CD4-positive, alpha-beta T cell treated with Interleukin-15 for 1 hour (primary cell): ENCODE measurements at places on chromosomes 13 and 19.

- no peak for DNase-seq
These were observed 571.6 kb downstream of the TBC1D4 start for GRCh38 chr13:74910415-74910814.

DNA sequence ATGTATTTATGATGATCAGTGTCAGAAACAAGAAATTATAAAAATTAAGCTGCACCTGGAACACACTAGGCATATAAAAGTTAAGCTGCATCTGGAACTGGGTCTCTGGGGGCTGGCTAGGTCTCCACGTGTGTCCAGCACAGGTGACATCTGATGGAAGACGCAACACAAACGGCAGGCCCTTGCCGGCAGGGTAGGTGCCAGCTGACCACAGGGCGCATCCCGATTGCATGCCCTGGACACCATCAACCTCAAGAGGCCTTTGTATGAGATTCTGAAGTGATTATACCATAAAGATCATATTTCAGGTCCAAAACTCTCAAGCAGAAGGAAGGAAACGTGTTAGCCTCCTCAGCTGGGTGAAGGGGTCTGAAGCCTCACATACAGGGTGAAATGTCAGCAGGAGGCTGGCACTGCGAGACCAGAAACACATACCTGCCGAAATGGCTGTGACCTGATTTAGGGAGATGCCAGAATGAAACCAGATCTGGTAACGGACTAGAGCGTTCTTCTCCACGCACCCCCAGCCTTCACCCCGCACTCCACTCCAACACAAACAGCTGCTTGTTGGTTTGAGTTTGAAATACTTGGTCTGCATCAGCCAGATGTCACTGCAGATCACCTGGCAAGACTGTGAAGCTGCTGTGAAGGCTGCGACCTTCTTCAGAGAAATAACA lies 37.3 kb downstream of the COL4A1 start:
- DNase-seq, result no peak

GRCh38 chr13:52707375-52707774 lies 32.2 kb downstream of the CNMD start:
- DNase-seq, result no peak

DNA sequence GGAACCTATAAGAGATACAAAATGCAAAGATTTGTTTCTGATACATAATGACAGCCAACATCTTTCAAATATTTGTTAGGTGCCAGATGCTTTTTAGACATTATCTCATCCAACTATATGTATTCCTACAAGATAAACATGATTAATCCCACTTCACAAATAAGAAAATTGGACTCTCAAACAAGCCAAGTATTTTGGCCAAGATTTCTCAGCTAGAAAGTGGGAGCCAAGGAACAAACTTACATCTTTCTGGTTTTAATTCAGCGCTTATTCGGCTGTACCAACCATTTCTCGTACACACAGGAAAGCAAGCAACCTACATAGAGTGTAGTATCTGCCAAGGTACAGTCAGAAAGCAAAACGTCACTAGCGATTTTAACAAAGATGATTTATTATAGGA lies 85.7 kb upstream of the SERP2 start:
- no peak for DNase-seq

GRCh38 chr19:27851543-27852060 lies 1361.3 kb downstream of the UQCRFS1 start:
- DNase-seq, result no peak

DNA sequence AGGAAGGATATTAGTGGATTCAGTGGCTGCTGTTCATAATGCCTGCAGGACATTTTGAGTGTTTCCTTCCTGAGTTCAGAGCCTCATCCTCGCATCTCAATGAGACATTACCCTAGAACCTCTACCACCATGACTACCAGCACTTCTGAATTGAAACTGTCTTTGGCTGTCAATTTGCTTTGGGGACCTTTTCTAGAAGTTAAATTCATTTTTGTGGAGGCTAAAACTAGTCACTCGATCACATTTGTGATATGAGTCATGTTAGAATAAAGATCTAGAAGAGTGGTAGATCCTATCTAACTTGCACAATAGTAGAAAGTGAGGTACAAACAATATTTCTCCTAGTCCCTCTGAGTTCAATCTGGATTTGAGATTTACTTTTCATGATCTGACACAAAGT lies 124.9 kb downstream of the KCNRG start:
- no peak for DNase-seq

DNA sequence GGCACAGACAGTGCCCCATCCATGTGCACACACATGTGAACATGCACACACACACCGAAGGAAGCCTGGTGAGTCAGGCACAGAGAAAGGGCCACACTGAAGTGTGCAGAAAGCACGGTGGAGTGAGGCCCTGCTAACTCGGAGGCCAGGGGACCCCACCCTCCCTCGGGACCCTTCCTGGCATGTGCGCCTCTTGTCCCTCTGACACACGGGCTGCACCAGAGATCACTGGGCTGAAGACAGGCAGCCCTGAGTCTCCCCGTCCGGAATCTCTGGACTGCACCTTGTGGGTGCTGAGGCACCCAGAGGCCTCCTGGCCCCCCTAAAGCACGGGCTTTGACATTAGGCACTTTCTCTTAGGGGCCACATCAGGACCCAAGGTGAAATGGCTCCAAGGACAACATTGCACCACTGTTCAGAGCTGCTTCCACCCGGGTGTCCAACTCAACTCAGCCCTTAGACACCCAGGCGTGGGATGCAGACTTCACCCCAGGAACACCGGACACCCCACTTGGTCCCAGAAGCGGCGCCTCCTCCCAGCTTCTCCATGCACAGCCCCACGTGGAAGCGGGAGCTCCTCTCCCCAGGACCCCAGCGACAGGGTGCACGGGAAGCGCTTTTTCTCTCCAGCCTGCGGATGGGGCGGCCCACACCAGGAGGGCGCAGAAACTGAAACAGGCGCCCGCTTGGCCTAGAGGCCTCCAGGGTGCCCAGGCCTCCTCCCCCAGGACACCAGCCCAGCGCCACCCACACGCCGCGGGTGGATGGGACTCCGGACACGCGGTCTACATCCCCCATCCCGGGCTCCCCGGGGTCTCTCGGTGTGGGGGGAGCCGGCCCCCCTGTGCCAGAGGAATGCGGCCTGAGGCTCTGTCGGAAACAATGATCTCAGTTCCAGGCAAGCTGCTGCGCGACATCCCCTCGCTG lies 90.2 kb downstream of the SPACA7 start:
- DNase-seq, result no peak

DNA sequence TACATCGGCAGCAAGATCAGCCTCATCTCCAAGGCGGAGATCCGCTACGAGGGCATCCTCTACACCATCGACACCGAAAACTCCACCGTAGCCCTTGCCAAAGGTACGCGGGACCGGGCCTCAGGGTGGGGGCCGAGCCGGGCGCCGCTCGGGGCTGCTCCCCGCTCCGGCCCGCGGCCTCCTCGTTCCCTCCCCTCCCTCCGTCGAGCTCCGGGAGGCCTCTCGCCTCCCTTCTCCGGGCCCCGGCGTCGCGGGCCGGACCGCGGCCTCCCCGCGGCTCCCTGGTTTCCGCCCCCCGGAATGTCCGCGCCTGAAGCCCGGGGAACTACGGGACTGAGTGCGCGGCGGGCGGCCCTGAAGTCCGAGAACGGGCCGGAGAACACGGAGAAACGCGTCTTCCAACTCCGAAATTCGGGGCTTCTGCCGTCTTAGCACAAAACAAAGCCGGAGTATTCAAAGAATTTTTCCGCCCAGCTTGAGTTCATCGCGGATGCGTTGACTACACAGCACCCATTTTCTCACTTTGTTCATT lies 423 bp downstream of the LSM14A start:
- no peak for DNase-seq

GRCh38 chr19:28705008-28705407 lies 507.9 kb downstream of the UQCRFS1 start:
- DNase-seq, result no peak

- DNase-seq, result no peak
These were observed 66.0 kb upstream of the TNFRSF19 start for GRCh38 chr13:23504180-23504579.

- no peak for DNase-seq
These were observed 199.4 kb downstream of the USP12 start for GRCh38 chr13:26971990-26972887.

GRCh38 chr19:37989855-37990254 lies 82.8 kb downstream of the SIPA1L3 start:
- no peak for DNase-seq

GRCh38 chr13:40047322-40047771 lies 391.9 kb downstream of the COG6 start:
- DNase-seq, result no peak

GRCh38 chr19:42248270-42249148 lies 6.1 kb upstream of the GSK3A start:
- DNase-seq, result peak; percentile 23

DNA sequence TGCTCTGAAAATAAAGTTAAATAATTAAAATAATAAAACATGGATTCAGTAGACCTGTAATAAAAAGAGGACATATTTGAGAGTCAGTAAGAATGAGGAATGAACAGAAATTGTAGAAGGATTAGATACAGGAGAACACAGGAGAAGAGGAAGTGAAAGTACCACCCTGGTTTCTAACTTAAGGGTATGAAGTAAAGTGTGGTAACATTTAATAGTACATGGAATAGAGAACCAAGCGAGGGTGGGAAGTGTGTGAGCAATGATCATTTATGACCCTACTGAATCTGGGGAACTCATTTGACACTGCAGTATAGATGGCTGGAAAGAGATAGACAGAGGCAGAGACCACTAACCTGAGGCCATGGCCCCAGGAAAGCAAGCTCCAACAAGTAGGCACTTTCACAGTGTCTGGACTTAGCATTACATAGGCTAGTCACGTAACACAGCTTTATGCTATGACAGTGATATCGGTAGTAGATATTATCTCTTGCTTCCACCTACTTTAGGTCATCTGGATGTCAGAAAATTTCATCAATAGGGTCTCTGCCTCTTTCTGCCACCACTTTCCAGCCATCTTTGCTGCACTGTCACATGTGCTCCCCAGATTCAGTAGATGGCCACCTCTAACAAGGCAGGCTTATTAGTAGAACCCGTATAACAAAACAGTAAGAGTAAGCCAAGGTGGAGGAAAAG lies 633.9 kb upstream of the MIR17HG start:
- no peak for DNase-seq

- no peak for DNase-seq
These were observed 22.5 kb downstream of the SAFB start for GRCh38 chr19:5645409-5645808.

- no peak for DNase-seq
These were observed 2.7 kb upstream of the IRGC start for GRCh38 chr19:43713208-43713607.

- no peak for DNase-seq
These were observed 1359.6 kb upstream of the ATXN8OS start for GRCh38 chr13:68748038-68748437.

DNA sequence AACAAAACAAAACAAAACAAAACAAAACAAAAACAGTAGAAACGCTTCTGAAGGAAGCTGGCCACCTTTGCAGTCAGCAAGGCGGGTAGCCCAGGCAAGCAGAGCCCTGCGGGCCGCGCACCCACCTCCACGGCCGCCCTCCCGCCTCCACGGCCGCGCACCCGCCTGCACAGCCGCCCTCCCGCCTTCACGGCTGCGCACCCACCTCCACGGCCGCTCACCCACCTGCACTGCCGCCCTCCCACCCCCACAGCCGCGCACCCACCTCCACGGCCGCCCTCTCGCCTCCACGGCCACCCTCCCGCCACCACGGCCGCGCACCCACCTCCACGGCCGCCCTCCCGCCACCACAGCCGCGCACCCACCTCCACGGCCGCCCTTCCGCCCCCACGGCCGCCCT lies 9.0 kb upstream of the TIMM13 start:
- DNase-seq, result no peak

- DNase-seq, result no peak
These were observed 331.3 kb downstream of the KLF5 start for GRCh38 chr13:73390100-73390499.

- no peak for DNase-seq
These were observed 11.8 kb downstream of the ANO8 start for GRCh38 chr19:17322854-17323253.

DNA sequence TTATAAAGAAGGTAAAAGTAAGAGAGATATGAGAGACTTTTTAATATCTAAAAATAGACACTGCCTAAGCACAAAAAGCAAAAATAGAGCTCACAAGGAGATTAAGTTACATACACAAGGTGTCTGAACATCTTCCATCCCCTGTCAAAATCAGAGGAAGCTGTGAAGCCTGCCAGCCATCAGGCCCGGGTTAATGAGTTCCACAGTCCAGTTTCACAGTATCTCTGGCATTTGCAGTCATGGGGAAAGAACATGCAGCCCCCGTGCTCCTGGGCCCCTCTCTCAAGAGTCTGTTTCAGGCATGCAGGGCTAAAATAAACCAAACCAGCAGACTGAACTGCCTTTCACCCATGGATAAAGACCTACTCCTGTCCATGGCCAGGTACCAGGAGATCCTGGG lies 79.2 kb downstream of the TBC1D4 start:
- no peak for DNase-seq

- DNase-seq, result no peak
These were observed 24.6 kb downstream of the FLT1 start for GRCh38 chr13:28470296-28470695.

DNA sequence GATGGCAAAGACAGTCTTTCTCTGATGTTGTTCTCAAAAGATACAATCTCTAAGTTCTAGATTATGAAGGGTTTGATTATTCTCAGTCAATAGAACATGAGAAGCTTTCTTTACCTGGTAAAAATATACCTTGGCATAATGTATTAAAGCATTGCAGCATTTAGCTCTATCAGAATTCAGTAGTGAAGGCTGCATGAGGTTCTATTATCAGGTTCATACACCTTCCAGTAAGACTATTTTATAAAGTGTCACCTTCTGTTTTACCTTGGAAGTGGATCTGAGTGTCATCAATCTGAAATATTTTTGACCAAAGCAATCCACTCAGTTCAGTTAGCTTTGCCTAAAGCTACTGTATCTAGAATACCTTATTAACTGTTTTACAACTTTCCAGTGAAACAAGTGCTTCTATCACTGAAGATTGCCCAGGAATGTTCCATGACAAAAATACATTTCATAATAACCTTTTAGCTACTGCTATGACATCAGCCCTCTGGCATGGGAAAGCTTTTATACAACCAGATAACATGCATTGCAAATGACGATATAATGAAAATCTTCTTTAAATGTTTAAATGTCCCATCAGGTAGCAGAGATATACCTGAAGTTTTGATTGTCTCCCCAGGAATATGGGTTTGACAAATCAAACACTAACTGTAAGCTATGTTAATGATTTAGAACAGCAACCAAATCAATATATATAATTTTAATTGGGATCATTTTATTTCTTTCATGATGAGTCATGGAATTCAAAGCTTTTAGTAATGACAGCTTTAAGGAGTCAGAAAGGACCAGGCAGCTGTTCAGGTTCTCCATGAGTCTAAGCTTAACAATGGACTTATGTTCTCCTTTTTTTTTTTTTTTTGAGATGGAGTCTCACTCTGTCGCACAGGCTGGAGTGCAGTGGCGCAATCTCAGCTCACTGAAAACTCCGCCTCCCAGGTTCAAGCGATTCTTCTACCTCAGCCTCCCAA lies 72.2 kb downstream of the UFM1 start:
- no peak for DNase-seq
